ENCODE measurements at places on chromosomes 1 and 21.

GRCh38 chr1:46070164-46070814 lies 62.1 kb downstream of the PIK3R3 start:
- no peak for DNase-seq

DNA sequence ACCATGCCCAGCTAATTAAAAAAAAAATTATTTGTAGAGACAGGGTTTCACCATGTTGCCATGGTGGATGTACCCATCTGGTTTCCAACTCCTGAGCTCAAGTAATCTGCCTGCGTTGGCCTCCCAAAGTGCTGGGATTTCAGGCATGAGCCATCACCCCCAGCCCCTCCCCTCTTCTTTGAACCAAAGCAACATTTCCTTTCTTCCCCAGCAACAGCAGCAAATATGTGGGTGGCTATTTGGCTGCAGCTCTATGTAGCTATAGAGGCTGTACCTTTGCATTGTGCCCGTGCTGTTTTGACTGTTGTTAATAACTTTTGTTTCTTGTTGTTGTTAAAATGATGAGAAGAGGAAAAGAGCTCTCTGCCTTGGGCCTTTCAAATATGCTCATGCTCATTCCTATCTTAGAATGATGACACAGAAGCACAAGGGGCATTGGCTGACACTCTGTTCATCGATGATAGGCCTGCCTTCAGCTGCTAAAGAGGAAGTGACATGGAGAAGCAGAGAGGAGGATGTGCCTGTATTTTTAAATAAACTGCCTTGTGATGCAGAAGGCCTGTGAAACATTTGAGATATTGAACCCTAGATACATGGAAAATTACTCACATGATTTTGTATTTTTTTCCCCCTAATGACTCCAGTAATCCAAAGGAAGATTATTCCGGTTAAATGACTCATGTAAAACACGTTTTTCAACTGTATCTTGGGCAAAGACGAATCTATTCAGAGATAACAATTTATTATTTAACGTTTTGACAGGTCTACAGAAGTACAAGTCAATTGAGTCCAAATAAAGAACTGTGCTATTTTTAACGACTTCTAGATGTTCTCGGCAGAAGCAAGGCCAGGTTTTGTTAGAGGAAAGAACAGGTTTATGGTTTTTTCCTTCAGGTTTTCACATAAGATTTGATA lies 20.5 kb upstream of the XPR1 start:
- no peak for DNase-seq

- DNase-seq: no peak
Observed at GRCh38 chr1:87781554-87781953, 452.9 kb downstream of the LMO4 start.

DNA sequence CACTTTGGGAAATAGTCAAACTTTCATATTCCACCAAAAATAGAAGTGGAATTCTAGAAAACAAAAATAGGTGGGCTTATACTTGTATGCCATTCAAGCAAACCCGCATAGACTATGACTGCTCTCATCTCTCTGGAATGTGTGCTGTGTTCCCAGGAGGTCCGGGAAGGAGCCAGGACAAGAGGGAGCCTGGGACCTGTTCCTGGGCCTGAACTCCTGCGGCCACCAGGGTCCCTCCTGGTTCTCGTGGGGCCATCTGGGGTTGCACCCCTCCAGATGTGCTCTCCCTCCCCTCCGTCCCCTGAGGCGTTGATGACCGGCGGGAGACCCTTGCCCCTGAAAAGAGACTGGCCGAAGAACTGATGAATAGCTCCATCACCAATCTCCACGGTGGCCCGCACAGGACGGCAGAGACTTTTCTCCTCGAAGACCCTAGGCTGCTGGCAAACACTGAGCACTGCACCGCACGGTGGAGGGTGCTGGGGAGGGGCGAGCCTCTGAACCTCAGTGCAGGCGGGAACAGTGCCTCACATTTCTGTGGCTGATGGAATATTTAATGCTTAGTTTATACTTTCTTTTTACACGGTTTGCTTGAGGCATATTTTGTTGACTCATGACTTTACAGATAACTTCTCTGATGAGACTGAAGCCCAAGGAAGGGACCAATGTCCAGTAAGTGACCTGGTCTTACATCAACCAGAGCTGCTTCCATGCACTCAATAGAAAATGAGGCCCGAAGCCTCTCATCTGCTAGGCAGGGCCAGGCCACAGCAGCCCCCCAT lies 9.6 kb upstream of the ADARB1 start:
- no peak for DNase-seq

DNA sequence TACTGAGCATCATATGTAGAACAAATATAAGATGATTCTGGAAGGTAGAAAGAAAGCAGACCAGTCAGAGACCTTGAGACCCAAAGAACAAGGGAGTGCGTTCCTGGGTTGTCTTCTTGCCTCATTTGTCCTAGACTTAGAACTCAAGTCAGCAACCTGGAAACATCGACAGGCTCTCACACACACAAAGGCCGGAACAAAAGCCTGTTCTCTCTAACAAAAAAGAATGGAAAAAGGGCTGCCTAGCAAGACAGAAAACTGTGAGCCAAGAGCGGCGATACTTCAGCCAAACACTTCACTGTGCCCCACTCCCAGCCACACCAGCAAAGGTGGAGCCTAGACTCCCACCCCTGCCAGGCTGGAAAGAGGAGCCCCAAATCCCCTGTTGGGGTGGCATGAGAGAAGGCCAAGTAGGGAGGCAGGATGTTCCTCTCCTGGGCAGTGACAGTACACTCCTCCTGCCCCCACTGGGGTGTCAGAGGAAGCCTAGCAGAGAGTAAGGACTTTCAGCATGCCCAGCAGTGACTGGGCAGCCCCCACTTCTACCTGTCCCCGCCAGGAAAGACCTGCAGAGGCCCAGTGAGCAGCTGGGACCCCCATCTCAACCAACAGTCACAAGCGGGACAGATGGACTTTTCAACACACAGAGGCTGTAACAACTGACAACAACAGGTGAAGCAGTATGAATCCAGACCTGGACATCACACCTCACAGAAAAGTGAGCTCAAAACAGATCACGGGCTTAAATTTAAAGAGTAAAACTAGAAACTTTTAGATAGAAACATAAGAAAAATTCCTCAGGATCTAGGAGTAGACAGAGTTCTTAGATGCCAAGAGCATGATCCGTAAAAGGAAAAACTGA lies 33.0 kb downstream of the MRAP start:
- no peak for DNase-seq

DNA sequence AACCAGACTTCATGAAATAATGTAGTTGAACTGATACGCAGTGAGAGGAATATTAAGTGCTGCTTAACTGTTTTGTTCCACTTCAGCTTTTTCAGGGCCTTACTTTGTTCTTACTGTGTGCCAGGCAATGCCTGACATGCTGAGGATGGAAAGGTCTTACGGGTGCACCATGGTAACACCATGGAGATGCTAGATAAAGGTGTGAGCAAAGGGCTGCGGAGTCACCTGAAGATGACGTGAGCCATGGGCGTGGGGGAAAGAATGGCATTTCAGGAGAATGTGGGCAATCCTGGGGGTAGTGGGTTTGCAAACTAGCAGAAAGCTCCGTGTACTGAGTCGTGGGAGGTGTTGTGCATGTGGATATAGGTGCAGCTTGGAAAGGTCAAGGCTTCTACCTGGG lies 27.3 kb downstream of the MAN1C1 start:
- DNase-seq: no peak

DNA sequence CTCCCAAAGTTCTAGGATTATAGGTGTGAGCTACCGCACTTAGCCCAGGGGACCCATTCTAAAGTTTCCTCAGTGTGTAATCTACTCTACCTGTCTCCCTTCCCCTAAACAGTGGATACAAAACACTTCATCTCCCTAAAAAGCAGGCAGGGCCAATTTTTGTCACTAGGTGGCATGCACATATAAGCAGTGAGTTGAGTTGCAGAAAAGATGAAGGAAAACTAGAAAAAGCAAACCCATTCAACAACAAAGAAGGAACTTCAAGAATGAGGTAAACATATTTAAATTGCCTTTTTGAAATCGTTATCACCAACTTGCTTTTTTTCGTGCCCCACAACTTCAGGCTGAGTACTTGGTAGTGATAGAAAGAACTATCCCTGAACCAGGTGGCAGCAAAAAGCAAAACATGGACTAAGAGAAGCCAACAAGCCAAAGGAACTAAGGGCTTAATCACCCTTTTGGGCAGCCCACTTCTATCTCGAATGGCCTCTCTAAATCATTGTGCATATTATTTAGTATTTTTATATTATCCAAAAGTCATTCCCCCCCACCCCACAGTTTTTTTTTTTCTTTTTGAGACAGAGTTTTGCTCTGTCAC lies 19.7 kb upstream of the ALDH9A1 start:
- DNase-seq: peak; percentile 18

- no peak for DNase-seq
Observed at GRCh38 chr21:31342348-31342747, 1.7 kb downstream of the TIAM1 start.

DNA sequence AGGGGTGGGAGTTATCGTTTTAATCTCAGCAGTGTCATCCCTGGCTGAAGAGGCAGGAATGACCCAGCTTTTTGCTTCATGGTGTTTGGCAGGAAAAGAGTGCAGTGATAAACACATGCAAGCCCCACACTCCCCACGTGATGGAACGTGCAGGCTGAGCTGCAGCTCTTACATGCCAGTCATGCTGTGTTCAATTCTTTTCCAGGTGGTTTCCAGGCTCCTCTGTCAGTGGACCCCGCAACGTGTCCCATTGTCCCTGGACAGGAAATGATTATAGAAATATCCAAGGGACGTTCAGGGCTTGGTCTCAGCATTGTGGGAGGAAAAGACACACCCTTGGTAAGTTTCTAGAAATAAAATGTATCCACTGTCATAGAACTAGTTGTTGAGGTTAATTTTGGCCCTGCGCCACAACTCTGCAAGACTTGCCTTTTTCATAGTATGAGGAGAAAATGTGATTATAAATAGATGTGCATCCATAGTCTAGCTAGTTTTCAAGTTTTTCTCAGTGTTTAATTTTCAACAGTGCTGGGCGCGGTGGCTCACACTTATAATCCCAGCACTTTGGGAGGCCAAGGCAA lies 110.2 kb upstream of the L1TD1 start:
- no peak for DNase-seq

- no peak for DNase-seq
Observed at GRCh38 chr1:193241132-193241827, 54.9 kb upstream of the B3GALT2 start.

- no peak for DNase-seq
Observed at GRCh38 chr1:160256396-160257046, 5.8 kb downstream of the DCAF8 start.

DNA sequence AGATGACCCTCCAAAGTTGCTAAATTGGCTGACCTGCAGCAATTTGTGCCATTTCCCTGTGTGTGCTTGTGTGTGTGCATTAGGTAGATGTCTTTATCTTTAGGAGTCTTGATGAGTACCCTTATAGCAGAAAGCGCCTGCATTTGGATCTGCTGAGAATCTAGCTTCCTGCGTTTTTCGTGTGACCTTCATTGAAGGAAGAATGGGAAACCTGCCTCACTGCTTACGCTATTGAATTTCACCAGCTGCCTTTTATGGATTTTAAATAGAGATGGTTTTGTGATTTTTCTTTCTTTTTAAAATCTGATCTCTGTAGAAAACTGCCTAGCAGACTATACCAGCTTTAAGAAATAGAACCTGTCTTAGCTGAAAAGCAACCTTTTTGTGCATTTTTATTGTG lies 124.5 kb downstream of the CACHD1 start:
- DNase-seq: no peak

GRCh38 chr1:46396441-46397398 lies 2.6 kb downstream of the FAAH start:
- DNase-seq: no peak

- DNase-seq: no peak
Observed at GRCh38 chr1:76257823-76258222, 183.3 kb downstream of the ST6GALNAC3 start.

DNA sequence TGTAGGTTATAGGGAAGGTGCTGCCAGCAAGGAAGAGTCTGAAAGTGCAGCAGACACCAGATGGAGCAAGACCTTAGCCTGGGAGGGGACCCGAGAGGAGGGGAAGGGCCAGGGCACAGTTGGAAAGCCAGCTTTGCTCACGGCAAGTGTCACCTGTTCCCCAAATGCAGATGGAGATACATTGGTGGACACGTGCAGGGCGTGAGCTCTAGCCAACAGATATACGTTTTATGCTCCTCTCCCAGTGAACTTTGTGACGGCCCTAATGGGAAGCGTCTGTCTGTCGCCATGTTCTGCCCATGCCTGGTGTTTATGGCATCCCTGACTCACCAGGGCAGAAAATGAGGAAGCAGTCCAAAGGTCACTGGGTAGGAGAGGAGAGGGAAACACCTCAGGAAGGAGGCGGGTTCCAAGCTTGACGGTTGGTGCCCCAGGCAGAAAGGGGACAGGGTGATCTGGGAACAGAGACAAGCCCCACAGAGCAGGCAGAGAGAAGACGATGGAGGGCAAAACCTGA lies 7.6 kb downstream of the GPA33 start:
- DNase-seq: no peak

GRCh38 chr1:98287626-98288025 lies 366.8 kb upstream of the DPYD start:
- no peak for DNase-seq

GRCh38 chr1:235052067-235053008 lies 76.3 kb downstream of the TOMM20 start:
- no peak for DNase-seq

DNA sequence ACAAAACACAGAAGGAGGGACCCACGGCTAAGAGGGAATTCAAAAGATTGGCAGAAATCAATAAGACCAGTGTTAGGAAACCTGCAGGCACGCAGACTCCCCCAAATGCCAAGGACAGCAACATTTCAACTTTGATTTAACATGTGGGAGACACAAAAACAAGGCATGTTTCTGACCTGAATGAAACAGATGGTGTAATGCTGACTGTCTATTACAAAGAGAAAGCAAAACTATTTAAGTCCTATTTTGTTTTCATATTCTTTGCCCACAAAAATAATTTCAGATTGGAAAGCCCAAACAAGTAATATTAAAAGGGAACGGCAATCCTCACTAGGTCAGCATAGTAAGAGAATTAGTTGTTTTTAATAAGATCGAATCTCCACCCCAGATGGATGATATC lies 107.9 kb downstream of the S1PR1 start:
- DNase-seq: no peak

GRCh38 chr21:45572231-45572630 lies 30.0 kb upstream of the SLC19A1 start:
- no peak for DNase-seq

GRCh38 chr1:106043971-106044370 lies 1012.5 kb upstream of the PRMT6 start:
- DNase-seq: no peak

DNA sequence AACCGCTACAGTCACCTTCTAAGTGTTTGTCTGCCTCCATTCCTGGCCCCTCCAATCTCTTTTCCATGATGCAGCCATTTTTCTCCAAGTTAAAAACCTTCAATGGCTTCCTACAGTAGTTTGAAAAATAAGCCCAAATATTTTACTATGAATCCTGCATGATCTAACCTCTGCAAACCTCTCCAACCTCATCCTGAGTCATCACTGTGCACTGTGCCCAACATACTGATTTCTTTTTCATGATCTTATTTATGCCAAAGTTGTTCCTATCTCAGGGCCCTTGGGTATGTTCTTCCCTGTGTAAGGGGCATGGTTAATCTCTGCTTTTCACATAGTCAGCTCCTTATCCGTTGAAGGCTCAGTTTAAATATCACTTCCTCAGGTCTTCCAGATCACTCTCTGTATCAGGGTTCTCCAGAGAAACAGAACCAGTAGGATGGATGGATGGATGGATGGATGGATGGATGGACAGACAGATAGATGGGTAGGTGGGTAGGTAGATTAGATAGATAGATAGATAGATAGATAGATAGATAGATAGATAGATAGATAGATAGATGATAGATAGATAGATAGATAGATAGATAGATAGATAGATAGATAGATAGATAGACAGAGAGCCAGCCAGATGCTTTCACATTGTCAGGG lies 18.1 kb upstream of the PTPN14 start:
- no peak for DNase-seq

All from activated CD8-positive, alpha-beta memory T cell treated with anti-CD3 and anti-CD28 coated beads, Interleukin-2, amount 50 U/mL, for 4 hours (primary cell).